ENCODE measurements at places on chromosomes 5 and 9.

GRCh38 chr5:36279054-36279698, 22.5 kb downstream of the RANBP3L start:
- no peak for DNase-seq

- DNase-seq = no peak
Measured at GRCh38 chr5:43802119-43802518, 199.1 kb downstream of the NNT start.

DNA sequence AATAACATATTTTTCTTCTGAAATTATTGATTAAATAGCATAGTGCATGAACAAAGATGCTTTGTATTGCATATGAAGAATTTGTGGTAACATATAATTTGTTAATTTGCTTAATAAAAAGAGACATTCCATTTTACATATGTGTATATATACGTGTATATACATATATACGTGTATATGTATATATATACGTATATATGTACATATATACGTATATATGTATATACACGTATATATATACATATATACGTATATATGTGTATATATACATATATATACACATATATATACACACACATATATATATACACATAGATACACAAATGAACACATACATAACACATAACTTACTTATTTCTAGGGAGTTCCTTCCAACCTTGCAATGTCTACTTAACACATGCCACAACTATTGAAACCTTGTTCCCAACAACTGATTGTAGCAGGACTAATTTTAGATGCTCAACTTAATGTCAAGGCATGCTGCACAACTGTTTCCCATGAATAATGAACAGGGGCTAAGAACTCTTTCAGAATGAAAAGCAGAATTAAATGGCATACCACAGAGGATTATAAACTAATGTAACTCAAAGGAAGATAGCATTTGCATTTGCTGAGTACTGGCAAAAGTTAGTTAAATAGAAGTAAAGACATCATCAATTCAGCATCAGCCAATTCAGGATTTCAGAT, 17.4 kb downstream of the KIF24 start:
- DNase-seq = no peak

GRCh38 chr9:115882911-115883310, 270.7 kb upstream of the PAPPA start:
- DNase-seq = no peak

DNA sequence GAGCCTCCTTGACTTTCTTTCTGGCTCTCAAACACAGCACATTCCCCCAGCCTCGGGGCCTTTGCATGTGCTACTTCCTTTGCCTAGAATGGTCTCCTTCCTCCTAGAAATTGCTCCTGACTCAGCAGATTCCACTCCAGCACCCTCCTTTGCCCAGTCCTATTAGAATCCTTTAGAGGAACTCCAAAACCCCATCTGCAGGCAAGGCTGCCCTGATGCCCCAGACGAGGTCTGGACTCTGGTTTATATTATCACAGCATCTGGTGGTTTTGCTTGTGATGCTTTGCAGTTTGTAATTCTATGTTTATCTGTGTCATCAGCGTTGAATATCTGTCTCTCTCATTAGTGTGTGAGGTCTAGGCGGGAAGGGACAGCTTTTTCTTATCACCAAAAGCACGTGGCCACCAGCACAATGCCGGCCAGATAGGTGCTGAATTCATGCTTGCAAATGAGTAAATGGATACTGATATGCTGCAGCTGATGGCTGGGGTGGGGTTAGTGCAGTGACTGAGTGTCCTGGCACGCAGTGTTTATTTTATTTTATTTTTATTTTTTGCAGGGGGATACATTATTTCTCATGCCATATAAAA, 30.0 kb upstream of the ANKH start:
- no peak for DNase-seq

DNA sequence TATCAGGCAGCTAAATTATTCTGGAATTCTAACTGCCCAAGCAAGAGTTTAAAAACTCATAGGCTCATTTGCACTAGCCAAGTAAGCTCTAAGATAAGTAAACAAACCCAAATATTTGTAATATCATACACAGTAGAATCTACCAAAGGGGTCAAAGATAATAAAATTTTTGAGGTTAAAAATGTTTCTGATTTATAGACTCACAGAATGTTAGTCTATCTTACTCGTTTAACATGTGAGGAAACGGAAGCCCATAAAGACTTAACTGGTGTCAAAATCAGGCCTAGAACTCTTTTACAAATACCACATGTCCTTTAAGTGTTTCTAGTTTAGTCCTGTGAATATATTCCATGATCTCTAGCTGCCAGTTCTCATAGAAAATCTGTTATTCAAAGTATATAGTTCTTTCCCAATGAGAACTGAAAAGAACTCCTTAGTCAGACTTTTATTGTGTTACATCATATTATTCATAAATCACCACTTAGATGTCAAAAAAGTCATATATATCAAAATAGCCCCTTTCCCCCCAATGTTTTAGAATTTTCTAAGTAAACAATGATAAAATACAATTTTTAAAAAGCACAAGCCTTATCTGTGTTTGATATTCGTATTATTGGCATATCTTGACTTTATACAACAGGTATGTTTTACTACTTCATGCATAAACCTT, 13.9 kb downstream of the RAB14 start:
- DNase-seq = no peak

GRCh38 chr5:149206524-149207141, 65.0 kb upstream of the AFAP1L1 start:
- DNase-seq = no peak

DNA sequence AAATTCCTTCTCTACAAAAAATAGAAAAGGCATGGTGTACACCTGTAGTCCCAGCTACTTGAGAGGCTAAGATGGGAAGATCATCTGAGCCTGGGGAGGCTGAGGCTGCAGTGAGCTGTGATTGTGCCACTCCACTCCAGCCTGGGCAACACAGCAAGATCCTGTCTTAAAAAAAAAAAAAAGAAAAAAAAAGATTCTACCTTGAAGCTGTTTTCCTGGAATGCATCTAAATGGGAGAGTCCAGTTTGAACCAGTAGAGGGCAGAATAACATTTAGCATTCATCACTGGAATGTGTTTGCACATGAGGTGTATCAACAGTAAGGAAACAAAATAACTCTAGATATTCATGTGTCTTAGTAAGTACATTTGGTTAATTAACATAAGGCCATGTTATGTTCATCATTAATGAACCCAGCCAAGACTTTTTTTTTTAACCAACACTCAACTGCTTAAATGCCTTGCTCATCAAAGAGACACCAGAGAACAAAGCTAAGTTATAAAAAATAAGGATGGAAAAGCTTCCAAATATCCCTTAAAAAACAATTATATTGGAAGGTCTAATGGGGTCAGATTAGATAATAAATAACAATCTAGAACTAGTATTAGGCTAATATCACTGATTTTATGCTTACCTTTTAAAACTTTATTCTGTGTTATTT, 16.1 kb downstream of the IFNE start:
- no peak for DNase-seq

DNA sequence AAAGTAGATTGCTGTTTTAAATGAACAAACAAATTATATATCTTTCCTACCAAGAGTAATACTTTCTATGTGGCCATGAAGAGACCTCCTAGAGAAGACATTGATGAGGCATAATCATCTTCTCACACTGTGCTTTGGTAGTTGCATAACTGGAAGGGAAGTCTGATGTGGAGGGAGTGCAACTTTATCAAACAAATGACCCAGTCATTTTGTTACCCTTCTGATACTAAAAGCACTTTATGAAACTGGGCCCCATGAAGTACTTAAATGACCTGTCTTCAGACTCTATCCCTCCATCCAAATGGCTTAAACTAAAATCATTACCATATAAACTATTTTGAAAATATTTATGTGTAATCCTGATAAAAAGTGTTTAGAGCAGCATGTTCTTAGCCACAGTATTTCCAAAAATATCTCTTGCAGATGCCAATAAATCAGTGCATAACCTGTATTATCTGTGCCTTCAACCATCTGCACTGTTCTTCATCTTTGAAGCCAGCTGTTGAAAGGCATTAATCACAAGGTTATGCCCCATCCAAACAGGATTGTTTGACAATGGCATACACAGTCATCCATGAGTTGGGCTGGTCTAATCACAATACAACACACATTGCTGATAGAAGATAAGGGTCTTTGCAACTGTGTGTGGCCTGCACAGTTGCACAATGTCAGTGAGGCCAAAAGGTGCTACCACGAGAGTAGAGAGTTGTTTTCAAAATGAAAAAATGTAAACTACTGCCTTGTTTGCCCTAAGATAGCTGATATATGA, 31.9 kb upstream of the MIER3 start:
- no peak for DNase-seq

GRCh38 chr9:131555841-131556673, 10.7 kb downstream of the PRRT1B start:
- DNase-seq = no peak

DNA sequence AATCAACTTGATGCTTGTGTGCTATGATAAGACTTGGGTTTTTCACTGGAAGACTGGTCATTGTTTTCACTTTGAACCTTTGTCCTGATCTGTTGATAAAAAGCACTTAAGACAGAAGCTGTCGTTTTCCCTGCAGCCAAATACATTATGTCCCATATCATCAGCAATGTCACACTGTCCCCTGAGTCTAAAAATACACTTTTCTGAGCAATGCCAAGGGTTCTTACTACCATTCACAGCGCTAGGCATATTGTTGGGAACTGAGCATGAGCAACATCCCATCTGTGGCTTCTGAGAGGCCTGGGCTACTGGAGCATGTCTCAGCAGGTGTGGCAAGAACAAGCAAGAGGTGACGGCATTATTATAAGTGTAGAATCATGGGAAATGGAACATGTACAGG, 81.8 kb downstream of the SEMA6A start:
- DNase-seq = no peak

DNA sequence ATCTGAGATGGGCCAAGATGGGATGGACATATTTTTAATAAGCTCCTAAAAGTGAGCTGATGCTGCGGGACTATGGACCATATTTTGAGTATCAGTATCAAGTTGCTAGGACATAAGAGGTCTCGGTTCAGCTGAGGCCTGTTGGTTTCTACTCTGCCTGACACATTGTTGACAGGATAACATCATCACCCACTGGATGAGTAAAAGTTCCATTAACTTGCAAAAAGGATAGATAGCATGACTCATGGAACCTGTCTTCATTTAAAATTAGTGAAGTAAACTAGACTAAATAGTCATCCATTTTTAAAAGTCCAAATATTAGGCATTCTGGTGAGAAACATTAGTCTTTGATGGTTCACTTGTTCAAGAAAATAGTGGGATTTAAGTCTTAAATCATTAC, 33.3 kb downstream of the PARP8 start:
- peak; percentile 28 for DNase-seq

DNA sequence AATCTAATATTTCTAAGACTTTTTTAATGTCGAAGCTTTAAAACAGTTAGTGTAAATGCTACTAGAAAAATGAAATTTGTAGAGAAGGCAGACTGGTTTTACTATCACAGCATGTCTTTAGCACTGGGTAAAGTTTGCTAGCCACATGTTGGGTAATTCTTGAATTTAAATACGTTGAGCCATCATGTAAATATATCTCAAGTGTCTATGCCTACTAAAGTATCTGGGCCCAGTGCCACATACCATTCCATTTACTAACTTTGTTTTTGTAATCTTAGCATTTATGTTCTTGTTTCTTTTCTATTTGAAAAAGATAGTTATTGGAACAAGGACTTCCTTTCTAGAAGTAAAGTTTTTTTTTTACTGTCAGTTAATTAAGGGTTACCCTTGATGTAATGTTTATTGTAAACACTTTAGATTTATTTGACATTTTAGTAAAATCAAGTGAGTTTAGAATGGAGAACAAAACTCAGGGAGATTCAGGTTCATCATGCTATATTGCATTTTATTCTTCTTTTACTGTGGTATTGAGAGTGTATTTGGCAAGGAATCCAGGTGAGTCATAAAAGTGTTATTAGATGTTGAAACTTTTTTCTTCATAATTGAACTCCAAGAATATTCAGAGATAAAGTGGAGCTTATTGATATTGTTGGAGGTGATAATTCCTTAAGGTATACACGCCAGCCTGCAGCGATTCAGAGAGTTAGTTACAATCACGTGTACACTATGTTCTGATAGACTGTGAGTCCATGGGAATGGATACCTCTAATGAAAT, 182.4 kb downstream of the CCDC171 start:
- DNase-seq = no peak

DNA sequence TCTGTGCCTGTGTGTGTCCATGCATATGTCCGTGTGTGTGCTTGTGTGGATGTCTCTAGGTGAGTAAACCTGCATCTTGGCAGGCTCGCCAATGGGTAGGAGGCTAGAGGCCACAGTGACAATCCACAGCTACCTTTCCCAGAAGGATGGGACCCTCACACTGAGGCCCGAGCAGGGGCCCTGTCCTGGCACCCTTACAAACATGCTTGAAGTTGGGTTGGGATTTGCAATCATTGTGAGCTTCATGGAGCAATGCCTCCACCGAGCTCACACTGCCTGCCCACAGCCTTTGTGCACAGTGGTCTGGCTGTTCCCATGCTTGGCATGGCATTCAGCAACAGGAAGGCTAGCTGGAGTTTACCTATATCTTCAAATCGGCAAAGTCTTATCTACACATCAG, 311.1 kb upstream of the IRX1 start:
- no peak for DNase-seq

GRCh38 chr5:157984611-157985010, 125.7 kb upstream of the CLINT1 start:
- DNase-seq = no peak

DNA sequence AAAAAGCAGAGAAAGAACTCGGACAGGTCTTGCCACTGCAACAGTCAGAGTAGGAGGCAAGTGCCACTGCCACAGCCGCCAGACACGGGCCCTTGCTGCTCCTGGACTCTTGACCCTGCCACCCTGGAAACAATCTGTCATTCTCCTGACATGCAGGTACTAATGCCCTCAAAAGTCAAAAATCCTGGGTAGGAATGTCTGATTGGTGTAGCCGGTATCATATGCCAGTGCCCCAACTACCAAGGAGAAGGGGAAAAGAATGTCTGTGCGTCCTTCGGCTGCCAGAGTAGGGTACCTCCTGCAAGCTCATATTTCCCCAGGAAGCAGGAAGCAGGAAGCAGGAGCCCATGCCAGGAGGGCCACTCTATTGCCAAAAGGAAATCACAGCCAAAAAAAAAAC, 30.5 kb upstream of the F2RL1 start:
- no peak for DNase-seq

DNA sequence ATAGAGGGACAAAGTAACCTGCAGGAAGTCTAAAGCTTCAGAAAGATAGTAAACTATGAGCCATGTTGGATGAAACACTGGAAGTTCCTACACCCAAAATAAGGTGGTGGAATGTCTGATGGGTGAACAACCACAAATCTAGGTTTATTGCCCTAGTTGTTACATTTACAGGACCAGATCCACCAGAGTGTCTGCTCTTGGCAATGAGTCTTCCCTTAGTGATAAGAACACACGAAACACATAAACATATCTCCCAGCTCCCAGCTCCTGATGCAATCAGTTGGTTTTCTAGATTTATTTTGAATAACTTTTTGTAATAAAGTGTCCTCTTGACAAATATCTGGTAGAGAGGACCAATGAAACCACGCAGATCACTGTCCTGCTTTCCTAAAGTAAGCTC, 329.7 kb upstream of the WWC1 start:
- no peak for DNase-seq

- DNase-seq = no peak
Measured at GRCh38 chr9:8514760-8515159, 715.2 kb upstream of the DMAC1 start.
